ENCODE measurements at places on chromosomes 3 and 15.

DNA sequence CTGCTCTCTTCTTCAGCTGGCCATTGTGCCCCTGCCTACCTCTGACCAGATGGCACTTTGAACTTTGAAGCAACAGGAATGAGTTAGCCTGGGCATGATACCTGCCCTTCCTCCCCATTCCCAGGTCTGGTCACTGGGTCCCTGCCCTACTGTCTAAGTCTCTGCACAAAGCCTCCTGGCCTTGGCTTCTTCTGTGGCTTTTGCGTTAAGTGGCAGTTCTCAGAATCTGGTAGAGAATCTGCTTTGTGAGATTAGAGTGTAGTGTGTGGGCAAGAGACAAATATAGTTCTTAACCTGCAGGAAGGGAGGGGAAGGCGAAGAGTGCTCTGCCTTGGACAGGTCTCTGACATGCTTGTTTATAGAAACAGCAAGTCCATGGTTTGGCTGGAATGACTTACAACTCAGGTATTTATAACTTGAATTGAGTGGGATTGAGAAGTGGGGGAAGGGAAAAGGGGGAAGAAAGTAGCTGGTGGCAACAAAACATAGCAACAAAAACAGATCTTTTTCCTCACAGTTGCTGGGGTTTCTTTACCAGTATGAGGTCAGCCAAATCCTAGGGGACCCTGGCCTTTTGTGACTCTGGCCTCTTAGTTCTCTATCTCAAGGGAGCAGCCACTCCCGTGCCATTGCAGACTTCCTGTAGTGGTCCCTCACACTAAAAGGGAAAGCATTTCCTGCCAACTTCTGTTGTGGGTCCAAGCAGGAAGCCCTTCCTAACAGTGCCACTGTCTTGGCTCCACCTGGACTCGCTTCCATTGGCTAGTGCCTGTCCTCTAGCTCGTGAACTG is 16.7 kb downstream of the MAPKBP1 start:
- no peak for DNase-seq

- no peak for DNase-seq
Observed at GRCh38 chr15:57388464-57388863, 12.2 kb downstream of the CGNL1 start.

DNA sequence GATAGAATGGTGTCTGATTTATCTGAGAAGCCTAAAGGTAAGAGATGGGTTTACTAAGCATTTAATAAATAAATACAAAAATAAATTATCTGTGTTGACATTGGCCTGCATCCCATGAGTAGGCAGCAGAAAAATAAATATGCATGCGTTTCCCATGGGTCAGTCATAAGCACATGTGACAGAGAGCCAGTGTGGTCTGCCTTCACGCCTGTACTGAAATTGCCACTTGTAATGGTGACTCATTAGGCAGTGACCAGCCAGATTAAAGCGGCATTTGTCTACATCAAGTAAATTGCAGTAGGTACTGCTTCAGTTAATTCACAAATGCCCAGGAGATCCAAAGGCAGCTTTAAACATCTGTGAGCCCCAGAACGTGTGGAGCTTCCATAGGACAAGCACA is 399.6 kb downstream of the NAALADL2 start:
- DNase-seq: no peak

DNA sequence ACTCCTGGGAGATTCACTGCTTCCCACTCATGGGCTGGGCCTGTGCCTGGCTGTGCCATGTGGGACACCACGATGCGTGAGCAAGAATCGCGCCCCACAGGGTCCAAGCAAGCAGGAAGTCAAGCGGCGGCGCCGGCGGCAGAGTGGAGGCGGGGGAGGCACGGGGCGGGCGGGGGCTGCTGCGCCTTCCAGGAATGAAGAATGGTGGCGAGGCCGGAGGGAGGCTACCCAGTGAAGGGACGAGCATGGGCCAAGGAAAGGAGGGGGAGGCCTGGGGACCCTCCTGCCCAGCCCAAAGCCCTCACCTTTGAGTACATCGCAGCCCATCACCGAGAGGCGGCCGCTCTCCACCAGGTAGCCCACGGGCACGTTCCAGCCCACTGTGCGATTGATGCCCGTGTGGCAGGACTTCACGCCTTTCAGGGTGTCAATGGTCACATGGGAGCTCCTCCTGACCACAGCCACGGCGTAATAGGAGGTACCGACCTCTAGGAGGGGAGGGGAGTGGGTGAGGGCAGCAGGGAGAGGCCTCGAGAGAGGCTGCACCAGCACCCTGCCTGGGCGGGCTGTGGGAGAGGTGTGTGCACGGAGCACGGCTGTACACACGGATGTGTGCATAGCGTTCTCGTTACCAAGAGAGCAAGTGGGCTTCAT is 5.5 kb downstream of the MELTF start:
- DNase-seq: no peak

- no peak for DNase-seq
Observed at GRCh38 chr3:55333923-55334322, 153.2 kb downstream of the WNT5A start.

Measured in cerebellum (tissue), 4 donors.